Stimulated activated effector memory CD8-positive, alpha-beta T cell treated with anti-CD3 and anti-CD28 coated beads, Interleukin-12 subunit alpha, Interleukin-12 subunit beta, amount 100 ng/mL, for 72 hours (primary cell): ENCODE measurements at places on chromosomes 2 and 18.

DNA sequence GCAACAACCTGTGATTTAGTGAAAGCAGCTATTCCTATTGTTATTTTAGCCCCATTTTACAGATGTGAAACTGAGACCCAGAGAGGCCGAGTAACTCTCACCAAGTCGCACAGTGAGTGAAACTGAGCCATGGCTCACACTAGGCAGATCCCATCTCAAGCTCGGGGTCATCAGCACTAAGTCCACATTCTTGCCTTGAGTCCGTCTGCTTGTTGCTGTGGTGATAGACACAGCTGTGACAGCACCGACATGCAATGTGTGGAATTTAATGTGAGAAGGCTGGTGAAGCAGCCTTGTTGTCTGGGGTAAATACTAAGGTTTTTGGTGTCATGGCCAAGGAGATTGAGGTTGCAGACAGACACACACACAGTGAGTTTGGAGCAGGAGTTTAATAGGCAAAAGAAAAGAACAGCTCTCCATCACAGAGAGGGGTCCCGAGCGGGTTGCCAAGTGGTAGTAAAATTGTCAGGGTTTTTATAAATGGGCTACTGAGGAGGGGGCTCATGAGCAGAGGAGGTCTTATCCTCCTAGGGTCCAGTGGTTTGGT is 40.2 kb upstream of the GMCL1 start:
- no peak for DNase-seq

- DNase-seq, result no peak
These were observed 264.9 kb downstream of the ICOS start for GRCh38 chr2:204201507-204201906.

DNA sequence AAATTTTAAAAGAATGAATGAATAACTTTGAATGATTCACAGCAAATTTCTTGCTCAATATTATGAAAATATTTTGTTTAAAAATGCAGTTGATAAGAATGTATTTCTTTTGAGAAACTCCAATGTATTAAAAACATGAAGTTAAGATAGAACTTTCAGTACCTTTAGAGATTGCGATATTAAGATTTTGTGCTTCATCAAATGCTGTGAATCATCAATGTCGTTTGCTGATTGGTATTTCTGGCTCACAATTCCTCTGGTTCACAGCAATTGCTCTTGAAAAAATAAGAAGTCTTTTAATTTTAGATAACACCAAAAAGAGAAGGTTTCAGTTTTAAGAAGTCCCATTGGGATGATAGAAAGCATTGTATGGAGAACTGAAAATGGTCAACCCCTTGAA is 228.7 kb downstream of the IKZF2 start:
- no peak for DNase-seq

GRCh38 chr2:237691029-237691907 is 63.9 kb downstream of the LRRFIP1 start:
- DNase-seq, result no peak

- no peak for DNase-seq
These were observed 211.9 kb downstream of the AGPS start for GRCh38 chr2:177604271-177605065.

DNA sequence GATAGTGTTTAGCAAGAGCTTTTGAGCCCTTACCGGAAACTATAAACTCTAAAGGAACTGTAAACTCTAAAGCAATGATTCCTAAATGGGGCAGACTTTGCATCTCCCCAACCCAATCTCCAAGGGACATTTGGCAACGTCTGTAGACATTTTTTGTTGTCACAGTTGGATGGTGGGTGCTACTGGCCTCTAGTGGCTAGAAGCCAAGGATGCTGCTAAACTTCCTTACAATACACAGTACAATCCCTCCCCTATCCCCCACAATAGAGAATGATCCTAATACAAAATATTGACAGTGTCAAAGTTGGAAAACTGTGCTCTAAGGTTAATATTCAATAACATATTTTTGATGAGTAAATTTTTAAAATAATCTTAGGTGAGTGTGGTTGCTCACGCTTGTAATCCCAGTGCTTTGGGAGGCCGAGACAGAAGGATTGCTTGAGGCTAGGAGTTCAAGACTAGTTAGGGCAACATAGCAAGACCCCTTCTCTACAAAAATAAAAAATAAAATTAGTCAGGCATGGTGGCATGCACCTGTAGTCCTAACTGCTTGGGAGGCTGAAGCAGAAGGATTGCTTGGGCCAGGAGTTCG is 66.7 kb downstream of the PTPN4 start:
- no peak for DNase-seq

GRCh38 chr2:156340804-156341451 is 8.4 kb upstream of the NR4A2 start:
- peak; percentile 70 for DNase-seq

DNA sequence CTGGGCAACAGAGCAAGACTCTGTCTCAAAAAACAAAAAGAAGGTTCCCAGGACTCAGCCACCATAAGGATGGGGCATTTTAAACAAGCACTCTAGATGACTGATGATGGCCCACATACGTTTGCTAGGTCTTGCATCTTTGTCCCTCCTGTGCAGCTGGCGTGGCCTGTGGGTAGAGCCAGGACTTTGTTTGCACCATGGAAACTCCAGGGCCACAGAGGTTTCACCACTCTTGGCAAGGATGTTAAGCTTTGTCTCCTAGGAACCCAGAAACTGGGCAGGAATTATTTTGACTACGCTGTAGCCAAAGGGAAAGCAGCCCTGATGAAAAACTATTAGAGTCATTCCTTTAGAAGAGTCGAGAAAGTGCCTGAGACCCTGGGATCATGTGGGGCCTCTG is 75.3 kb upstream of the STPG4 start:
- no peak for DNase-seq

DNA sequence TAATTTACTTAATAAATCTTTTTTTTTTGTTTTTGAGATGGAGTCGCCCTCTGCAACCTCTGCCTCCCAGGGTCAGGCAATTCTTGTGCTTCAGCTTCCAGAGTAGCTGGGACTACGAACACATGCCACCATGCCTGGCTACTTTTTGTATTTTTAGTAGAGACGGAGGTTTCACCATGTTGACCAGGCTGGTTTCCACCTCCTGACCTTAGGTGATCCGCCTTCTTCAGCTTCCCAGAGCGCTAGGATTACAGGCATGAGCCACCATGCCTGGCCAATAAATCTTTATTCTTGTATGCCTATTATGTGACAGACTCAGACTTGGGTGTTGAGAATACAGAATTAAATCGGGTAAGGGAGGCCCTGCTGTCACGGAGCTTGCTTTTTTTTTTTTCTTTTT is 16.7 kb upstream of the ASXL2 start:
- DNase-seq, result no peak

DNA sequence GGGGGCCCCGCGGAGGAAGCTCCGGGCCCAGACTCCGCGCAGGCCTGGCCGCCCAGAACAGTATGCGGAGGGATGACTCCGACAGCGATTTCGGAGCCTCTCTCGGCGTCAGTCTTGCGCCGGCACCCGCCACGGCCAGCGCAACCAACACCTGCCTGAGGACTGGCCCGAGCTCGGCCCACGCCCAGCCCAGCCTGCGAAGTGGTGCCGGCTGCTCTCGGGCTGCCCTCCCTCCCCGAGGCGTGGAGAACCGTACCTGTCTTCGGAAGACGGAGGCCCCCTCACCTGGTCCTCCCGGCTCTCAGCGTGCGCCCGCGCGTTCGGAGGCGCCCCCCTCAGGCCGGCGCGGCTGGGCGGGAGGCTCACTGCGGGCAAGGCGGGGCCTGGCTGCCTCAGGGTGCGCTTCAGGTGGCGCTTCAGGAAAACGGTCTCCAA is at the start of gene M1AP:
Gene M1AP, minus strand, starts transcription at position 322 of the 435 bp plus-strand sequence. CDS start 8,055 bp downstream, outside the sequence.
- DNase-seq, result no peak

DNA sequence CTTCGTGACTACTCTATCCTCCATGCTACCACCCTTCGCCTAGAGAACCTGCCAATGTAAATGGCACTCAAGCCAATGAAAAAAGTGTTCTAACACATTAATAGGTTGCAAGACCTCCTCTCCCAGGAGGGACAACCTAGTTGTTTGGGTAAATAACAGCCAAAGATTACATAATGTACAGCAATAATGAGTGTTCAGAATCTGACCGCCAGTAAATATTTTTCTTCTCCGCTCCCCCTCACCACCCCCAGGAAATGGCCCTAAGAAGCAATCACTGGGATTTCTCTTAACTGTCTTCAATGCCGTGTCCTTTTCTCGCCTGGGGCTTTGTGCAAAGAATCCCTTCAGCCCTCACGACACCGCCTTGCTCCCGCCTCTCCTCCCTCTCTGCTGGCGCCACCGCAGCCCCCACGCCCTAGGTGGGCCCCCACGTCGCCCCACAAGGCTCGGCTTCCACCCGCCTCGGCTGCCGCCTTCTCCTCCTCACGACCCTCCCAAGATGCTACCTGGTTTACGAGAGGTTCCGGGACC is 458 bp downstream of the HYCC2 start:
- no peak for DNase-seq
